Stimulated activated CD8-positive, alpha-beta memory T cell treated with anti-CD3 and anti-CD28 coated beads, Interleukin-15, amount 100 ng/mL, for 48 hours (primary cell): ENCODE measurements at places on chromosomes 11 and 22.
A peak's percentile ranks its signal among the peaks of the same experiment; 100 is the strongest.

DNA sequence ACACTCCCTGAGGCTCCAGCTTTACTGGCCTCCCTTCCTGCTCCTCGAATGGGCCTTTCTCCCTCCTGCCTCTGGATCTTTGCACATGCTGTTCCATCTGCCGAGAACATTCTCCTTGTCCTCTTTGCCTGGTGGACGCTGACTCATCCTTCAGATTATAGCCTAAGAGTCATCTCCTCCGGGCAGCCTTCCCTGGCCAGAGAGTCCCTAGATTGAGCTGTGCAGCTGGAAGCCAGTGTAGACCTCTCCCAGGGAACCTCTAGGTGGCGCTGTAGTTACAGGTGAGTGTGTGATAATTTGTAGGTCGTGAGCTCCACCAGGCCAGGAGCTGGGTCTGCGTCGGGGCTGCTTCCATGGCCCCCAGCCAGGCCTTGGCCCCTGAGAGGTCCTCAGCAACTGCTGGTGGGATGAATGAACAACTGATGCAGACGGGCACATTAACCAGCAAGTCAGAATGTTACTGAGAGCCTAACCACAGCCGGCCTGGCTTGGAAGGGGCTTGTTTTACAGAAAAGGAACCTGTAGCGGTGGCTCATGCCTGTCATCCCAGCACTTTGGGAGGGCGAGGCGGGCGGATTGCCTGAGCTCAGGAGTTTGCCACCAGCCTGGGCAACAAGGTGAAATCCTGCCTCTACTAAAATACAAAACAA, 8.7 kb downstream of the PNPLA5 start:
- peak; percentile 15 for DNase-seq

- DNase-seq: no peak
Observed at GRCh38 chr11:126702987-126703386, 297.6 kb downstream of the KIRREL3 start.

- DNase-seq: peak; percentile 37
Observed at GRCh38 chr22:45284705-45285262, at the start of gene UPK3A. UPK3A (plus strand) TSS chr22:45284949; CDS start chr22:45285014, 65 bp downstream.

- DNase-seq: peak; percentile 25
Observed at GRCh38 chr11:1546536-1547466, 25.3 kb downstream of the DUSP8 start.

DNA sequence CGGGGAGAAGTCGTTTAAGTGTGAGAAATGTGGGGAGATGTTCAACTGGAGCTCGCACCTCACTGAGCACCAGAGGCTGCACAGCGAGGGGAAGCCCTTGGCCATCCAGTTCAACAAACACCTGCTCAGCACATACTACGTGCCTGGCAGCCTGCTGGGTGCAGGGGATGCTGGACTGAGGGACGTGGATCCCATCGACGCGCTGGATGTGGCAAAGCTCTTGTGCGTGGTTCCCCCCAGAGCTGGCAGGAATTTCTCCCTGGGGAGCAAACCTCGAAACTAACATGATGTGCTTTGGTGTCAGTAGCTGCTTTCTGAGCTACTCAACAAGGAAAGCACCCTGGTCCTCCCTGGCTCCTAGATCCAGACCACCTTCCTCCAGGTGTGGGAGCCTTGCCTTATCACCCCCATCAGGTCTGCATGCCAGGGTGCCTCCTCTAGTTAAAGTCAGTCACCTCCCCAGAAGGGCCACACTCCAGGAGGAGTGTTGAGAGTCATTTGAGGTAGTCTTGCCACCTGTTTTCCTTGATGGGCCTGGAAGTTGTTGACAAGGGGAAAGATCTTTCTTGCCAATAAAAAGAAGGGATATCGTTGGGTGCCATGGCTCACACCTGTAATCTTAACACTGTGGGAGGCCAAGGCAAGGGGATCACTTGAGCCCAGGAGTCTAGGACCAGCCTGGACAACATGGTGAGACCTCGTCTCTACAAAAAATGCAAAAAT, 12.9 kb downstream of the ZNF74 start:
- DNase-seq: no peak

DNA sequence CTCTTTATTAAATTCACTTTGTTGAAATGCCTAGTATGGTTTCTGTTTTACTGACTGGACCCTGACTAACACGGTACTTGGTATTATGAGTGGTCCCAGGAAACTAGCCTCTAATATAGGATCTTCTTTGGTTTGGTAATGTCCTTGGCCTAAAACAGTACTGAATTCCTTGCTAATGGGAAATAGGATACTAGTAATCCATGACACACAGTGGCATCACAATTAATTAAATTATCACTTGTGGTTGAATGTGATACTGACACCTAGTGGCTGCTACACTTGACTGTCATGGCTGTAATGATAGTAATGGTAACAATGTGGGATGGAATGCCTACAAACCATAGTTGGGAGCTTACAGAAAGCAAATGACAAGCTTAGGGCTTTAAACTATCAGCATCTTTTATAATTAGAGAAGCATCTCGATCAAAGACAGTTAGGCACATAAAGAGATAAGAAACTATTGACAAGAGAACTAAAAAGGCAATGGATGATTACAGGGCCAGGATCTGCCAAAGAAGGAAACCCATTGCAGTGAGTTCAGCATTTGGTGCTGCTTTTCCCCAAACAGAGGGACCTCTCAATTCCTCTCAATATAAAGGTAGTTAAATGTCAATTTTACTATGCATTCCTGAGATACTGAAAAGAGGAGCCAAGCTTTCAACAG, 8.6 kb downstream of the DNHD1 start:
- no peak for DNase-seq
